ENCODE measurements at places on chromosomes 7 and 10.

- no peak for DNase-seq
These were observed 189.0 kb upstream of the SH2B2 start for GRCh38 chr7:102097601-102098161.

- no peak for DNase-seq
These were observed 185.4 kb downstream of the CACNA2D1 start for GRCh38 chr7:82258181-82258580.

DNA sequence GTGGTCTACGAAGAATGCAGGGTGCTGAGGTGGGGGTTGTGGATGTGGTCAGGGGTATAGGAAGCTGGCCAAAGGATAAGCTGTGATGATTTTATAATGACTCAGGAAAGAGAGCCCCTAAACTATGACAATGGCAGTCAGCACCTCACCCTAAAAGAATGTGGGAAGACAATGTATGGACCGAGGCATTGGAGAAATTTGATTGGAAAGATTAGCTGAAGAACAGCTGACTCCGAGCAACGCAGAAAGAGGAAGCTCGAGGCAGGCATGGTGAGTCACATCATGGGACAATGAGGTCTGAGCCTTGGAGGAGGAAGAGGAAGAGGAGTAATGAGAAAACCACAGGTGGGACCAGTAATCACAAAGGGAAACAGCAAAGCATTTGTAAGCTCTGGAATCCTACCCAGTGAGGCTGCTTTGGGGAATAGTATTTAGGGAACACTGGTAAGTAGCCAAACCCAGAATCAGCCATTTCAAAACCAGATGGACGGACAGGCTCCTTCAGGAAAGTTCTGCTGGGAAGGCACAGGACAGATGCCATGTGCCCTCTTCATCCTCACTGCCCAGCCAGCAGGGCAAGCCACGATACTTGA is 295.4 kb downstream of the PRPF18 start:
- DNase-seq, result no peak

- no peak for DNase-seq
These were observed 821.0 kb upstream of the IGFBP3 start for GRCh38 chr7:46741938-46742540.

DNA sequence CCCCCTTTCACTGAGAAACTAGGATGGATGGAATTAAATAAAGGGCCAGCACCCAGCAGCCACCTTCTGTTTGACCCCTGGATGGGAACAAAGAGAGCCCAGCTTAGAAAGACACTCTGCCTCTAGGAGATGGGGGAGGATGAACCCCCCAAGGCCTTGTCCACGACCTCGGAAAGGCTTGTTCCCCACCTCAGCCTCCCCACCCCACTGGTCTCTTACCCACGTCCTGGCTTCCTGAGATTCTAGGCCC is 9.7 kb downstream of the ITPRIP start:
- no peak for DNase-seq

DNA sequence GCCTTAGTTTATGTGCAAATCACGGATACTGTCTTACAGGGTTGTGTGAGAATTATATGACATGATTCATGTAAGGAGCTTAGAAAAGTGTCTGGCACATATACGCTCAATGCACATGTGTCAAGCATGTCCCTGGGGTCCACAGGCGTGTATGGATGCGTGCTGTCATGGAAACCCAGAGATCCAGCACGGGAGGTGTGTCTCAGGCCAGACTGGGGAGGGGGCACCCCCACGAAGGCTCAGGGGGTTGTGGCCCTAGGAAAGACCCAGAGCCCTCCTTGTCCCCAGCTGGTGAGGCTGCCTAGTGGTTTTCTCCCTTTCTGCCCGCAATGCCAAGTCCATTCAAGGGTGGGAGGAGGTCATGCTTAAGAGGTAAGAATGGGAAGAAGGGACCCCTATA is 9.1 kb downstream of the BTBD16 start:
- DNase-seq, result no peak

- no peak for DNase-seq
These were observed 13.1 kb upstream of the ZMIZ2 start for GRCh38 chr7:44735403-44736165.

DNA sequence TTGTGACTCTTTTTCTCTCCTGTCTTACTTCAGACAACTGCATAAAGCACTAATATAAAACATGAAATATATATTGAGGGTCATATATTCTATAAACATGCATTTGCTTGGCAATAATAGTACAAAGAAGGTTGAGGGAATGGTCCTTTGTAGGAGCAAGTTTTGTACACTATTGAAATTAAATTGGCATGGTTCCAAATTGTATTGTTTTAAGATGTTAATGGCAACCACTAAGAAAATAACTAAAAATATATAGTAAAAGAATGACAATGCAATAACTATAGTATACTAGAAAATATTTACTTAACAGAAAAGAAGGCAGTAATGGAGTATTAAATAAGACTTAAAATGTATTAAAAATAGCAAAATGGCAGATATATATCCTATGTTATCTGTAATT is 33.7 kb upstream of the KAT6B start:
- DNase-seq, result no peak

DNA sequence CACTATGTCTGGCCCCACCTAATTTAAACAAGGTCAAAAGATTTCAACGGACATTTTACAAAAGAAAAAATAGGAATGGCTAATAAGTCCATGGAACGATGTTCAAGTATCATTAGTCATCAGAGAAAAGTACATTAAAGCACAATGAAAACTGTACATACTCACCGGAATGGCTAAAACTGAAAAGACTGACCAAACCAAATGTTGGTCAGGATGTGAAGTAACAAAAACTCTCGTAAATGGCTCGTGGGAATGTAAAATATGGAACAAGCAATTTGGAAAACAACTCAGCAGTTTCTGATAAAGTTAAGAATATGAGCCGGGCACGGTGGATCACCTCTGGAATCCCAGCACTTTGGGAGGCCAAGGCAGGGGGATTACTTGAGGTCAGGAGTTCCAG is 65.7 kb upstream of the PARD3 start:
- no peak for DNase-seq

DNA sequence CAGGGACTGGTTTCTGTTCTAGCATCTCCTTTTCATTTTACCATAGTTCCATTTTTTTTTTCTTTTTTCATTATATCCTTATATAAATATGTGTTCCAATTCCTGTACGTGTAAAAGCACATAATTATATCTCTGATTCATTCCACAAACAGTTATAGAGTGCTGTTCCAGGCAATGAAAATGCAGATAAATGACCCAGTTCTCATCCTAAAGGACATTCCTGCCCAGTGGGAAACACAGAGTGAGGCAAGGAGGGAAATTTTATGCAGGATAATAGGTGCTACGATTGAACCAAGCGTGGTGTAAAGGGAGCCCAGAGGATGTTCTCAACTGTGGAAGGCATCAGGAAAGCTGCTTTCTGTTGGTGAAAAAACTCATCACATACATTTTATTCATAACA is 408.1 kb downstream of the GATA3 start:
- no peak for DNase-seq

- no peak for DNase-seq
These were observed 129.5 kb upstream of the PCGF5 start for GRCh38 chr10:91090761-91091529.

- DNase-seq, result no peak
These were observed 7.3 kb downstream of the ICA1 start for GRCh38 chr7:8254667-8255066.

DNA sequence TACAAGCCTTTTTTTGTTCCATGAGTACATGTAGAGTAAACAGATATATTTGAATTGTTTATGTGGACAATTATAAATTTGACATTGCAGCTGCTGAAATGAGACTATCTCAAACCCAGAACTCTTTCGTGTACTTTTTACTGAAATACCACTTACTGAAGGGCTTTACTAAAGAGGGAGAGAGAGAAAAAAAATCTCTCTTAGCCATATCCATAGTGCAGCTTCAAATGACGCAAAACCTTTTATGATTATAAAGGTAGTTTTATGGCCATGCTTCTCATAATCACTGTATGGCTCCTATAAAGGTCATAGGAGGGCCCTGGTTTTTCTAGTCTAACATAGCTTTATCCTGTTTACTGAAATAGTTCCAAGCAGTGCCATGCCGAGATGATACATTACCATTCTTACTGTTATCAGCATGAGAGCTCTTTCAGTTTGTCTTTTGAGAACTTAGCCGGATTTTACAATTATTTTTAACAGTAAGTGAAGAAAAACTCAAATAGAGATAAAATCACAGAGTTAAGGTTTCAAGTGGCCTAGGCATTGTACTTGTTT is 35.1 kb downstream of the KCND2 start:
- no peak for DNase-seq

- no peak for DNase-seq
These were observed 10.1 kb downstream of the DENND10 start for GRCh38 chr10:119113751-119114732.

DNA sequence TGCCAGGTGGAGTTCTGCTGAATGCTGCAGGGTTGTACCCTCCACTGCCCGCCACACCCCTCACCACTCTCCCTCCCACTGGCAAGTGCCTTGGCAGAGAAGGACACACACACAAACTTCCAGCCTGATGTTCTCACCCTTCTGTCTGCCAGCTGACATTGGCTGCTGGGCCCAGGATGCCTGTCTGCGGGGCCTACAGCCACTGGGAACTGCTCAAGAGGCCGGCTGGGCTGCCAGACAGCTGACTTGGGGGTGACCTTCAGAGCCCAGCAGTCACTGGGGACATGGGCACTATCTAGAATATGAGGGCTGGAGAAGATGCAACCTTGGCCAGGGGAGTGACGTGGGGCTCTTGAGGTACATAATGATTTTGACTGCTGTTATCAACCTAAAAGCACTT is 157.1 kb downstream of the SH3PXD2A start:
- DNase-seq, result no peak

DNA sequence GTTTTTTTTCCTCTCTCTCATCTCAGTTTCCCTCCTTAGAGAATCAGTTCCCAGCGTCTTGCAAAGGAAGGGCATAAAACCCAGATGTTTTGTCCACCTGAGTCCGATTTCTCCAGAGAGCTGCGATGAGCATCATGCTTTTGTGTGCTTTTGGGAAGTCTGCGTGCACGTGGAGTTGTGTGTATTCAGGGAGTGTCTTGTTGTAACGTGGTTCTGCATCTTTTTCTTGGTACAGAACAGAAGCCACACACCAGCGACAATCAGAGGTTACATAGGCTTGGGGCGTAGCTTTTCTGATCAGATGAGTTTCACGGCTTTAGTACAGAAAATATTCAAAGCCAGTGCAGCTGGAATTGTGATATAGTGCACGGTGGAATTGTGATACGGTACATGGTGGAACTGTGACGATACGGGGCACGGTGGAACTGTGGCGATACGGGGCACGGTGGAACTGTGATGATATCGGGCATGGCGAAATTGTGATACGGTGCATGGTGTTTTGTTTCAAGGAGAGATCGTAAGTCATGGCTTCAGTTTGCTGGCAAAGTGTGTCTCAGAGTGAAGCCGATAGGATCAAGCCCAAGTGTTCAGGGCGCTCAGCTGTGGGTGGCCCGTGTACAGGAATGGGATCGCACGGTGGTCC is 32.8 kb downstream of the FOXK1 start:
- DNase-seq, result no peak

DNA sequence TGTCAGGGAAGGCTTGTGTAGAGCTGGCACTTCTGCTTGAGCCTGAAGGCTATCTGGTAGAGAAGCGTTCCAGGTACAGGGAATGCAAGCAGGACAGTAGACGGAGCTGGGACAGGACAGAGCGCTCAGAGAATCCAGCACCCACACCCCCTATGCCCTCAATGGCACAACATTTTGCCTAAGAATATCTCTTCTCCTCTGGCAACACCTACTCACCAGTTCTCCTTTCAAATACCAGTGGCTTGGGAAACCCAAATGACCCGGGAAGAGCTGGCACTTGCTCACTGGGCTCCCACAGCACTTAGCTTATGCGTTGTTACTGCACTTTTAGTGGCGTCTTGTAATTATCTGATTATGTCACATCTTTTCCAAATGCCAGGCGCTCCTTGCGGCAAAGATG is 118.6 kb downstream of the RNF216 start:
- no peak for DNase-seq

- DNase-seq, result no peak
These were observed 88.0 kb downstream of the CPED1 start for GRCh38 chr7:121076350-121077164.

DNA sequence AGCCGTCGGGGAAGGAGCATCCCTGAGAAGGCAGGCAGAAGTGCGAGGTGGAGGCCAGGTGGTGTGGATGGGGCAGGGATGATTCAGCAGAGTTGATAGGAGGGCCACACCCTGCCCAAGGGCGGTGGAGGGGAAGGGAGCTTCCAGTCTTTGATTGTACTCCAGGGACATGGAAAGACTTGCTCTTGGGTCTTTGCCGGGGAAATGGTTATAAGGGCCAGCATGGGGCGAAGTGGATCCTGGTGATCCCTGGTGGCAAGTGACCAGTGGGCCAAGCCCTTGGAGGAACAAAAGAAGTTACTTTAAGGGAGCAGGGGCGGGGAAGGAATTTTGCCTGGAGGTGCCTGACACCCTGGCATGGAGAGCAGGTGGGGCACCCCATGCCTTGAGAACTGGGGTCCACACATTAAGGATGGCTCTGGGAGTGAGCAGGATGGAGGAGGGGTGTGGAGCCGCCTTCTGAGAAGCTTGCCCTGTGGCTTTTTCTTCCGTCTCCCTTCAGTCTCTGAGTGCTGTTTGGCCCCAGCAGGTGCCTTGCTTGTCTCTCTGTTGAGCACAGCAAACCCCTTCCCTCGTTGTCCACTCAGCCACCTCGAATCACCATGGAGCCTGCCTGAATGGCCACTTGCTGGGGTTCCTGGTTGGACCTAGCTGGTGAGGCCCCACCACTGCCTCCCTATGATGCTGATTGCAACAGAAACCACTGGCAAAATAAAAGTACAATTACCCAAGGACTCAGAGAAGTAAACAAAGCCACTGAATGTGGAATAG is 83.9 kb downstream of the RAMP3 start:
- DNase-seq, result no peak

- DNase-seq, result no peak
These were observed 77.9 kb downstream of the ZMIZ1 start for GRCh38 chr10:79146611-79147130.

DNA sequence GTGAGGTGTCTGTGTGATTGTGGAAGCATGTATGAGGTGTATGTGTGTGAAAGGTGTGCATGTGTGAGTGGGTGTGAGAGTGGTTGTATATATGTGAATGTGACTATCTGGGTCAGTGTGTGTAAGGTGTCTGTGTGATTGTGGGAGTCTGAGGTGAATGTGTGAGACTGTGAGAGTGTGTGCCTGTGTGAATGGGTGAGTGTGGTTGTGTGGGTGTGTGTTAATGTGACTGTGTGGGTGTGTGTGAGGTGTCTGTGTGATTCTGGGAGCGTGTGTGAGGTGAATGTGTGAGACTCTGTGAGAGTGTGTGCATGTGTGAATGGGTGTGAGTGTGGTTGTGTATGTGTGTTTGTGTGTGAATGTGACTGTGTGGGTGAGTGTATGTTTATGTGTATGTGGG is 385.1 kb downstream of the TCERG1L start:
- DNase-seq, result no peak

- no peak for DNase-seq
These were observed 35.1 kb downstream of the CH25H start for GRCh38 chr10:89171996-89172395.
